ENCODE measurements at places on chromosomes 4 and X. TPM values are rescaled to one million over a fixed set of nuclear protein-coding genes. Genes with fewer than 3 reads are reported as not detected.

DNA sequence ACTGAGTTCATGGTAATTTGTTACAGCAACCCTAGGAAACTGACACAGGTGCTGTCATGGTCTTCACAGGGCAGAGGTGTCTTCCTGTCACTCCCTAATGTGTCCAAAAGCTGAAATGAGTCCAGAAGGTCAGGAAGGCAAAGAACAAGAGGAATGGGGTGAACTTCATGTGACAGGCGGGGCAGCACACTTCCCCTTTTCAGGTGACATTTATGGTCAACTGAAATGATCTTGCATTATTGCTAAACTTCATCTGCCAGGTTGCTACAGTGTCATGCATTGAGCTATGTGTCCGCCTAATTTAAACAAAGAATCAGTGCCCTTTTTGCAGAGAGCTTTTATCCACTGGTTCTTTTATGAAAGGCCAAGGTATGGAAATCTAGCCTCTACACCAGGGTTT, 15.9 kb upstream of the CCDC149 start:
- DNase-seq, result no peak

GRCh38 chrX:56757327-56757726, 28.3 kb downstream of the NBDY start:
- DNase-seq, result no peak

- no peak for DNase-seq
Measured at GRCh38 chrX:17005712-17006368, 59.4 kb downstream of the REPS2 start.

DNA sequence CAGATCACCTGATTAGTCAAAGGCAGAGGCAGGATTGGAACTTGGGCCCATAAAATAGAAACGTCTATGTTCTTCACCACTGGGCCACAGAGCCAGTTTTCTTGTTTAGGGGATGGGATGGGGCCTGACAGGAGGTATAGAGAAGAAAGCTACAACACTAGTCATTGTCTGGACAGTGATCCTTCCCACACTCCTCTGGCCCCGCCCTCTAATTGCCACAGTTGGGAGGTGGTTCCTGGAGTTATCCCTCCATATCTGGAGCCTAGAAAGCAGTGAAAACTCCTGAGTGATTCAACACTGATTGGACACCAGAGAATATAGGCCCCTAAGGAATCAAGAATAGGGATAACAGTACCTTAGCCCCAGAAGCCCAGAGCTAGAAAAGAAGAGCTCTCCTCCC, 22.9 kb downstream of the RASL11B start:
- no peak for DNase-seq

DNA sequence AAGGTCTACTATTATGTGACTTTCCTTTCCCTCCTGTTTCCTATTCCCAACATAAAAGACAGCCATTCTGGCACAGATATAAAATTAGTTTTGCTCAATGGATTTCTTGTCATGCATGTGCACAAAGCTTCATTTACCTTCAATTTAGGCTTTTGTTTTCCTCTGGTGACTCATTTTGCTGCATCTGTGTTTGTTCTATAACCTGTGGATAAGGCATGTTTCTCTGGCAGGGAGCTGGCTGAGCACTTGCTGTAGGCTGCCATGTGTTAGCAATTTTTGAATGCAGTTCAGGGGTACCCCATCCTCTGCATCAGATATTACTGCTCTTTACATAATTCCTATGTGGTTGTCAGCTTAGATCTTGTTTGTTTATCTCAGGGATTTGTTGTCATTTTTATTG, 202.8 kb upstream of the GRID2 start:
- no peak for DNase-seq

DNA sequence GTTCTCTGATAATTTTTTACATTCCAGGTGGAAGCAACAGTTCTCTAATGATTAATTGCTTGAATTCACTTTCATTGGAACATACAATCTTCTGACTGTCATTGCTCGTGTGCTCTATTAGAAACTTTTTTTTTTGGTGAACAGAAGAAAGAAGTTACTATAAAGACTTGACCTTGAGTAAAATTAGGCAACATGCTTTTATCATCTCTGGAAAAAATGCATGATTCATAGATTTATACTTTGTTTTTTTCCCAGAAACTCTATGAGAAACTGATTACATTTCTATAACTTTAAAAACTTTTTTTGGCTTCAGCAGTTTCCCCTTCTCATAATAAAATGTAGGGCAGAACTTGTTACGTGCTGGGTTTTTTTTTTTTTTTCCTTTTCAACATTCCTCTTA, 167.6 kb downstream of the ARHGAP10 start:
- DNase-seq, result no peak

DNA sequence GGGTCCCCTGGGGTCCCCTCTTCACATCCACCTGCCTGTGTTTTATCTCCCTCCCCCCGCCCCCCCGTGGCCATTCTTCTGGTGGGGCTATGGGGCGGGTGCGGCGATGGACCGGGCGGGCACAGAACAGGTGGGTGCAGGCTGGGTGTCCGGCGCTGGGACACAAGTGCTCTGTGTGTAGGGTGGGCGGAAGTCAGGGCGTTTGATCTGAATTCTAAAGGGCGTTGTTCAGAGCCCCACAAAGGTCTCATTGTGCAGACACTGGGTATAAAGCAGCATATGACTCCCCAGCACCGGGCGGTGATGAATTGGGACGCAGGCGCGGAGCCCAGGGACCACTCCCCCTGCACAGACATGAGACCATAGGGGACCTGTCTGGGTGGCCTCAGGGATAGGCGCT, at the start of gene GJB1:
Gene GJB1 (plus strand): TSS at position 296 of the 400 bp plus-strand sequence. CDS start 484 bp downstream, outside the sequence.
- DNase-seq, result no peak

DNA sequence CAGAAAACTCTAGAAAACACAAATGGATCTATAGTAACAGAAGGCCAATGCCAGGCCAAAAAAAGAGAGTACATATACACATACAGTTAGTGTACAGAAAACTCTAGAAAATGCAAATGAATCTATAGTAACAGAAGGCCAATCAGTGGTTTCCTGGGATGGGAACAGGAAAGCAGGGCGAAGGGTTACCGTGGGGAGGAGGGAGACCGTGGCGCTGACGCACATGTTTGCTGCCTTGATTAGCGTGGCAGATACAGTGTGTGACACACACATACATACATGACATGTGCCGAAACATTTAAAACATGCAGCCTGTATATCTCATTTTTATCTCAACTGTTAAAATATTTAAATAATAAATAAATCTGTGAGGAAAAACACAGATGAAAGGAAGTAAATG, 14.7 kb downstream of the GAK start:
- DNase-seq, result no peak

- DNase-seq, result no peak
Measured at GRCh38 chr4:5757536-5757935, 46.5 kb downstream of the EVC start.

DNA sequence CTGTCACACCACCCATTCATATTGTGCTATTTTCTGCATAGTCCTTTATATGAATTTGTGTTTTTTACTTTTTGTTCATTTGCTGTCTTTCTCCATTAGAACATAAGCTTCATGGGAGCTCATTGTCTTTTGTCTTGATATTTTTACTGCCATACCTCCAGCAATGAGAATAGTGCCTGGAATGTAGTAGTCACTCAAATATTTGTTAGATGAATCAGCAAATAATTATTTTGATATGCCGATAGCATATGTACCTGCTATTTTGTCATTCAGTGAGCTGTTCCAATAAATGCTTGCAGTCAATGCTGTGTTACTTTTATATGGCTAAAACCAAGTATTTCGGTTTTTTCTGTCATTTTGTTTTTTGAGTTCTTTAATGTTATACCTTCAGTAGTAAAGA, 43.5 kb upstream of the SLC25A31 start:
- DNase-seq, result no peak

GRCh38 chr4:111126340-111126739, 503.5 kb upstream of the PITX2 start:
- DNase-seq, result no peak

- DNase-seq, result no peak
Measured at GRCh38 chrX:107565015-107565414, 63.3 kb upstream of the PRPS1 start.

- no peak for DNase-seq
Measured at GRCh38 chrX:57138674-57139073, 1.5 kb upstream of the SPIN2A start.

DNA sequence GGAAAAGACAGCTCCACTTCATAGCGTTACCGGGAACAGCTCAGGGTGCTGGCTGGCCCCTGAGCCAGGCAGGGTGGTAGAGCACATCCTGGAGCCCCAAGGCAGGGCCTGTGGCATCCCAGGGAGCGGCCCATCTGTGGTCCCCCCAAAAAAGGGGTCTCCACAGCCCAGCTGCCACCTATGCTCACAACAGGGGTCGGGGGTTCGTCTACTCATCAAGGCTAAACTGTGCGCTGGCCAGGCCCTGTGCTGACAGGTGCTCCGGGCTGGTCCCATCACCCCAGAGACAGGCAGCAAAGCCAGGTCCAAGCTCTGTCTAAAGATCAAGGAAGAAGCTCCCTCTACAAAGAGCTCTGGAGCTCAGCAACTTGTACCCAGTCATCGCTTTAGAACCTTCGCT, 77.9 kb downstream of the DCTD start:
- DNase-seq, result no peak

DNA sequence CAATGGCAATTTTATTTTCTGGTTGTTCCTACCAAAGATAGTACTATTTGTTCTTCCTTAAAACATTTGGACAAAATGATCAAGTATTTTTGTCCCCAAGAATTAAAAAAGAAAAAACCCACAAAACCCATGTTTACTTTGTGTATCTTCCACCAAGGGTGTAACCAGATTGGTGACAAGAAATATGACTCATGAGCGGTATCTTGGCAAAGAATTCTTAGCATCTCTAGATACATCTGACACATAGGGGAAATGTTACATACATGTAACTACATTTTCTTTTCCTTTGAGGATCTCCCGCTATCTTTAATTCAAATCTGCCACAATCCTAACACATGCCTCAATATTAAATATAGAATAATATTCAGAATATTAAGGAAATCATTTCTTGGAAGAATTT, 78.7 kb downstream of the WDFY3 start:
- DNase-seq, result no peak

DNA sequence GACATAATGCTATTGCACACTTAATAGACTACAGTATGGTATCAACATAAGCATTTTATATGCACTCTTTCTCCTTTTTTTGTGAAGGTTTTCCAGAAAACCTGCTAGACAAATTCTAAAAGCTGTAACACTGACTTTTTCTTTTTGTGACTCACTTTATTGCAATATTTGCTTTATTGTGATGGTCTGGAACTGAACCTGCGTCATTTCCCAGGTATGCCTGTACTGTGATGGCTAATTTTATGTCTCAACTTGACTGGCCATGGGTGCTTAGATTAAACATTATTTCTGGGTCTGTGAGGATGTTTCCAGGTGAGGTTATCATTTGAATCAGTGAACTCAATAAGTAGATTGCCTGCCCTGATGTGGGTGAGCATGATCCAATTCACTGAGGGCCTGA, 35.5 kb upstream of the LAMP2 start:
- no peak for DNase-seq

GRCh38 chr4:7330811-7331681, 103.7 kb downstream of the PSAPL1 start:
- no peak for DNase-seq

DNA sequence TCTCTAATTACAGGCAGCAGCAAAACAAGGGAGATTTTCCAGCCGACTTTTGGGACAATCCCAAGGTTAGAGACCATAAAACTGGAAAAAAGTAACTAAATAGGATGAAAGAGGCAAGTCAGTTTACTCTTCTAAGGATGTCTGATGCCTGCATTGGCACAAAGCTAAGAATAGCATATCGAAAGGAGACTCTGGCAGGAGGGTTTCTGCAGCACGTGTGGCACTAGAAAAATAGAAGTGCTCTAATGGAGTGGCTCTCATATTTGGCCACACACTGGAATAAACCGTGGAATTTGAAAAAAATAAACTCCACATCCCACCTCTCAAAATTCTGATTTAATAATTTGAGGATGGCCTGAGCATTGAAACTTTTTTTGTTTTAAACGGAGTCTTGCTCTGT, 77.2 kb upstream of the ARSJ start:
- no peak for DNase-seq

GRCh38 chr4:139559687-139560086, 3.7 kb upstream of the SETD7 start:
- DNase-seq, result no peak

DNA sequence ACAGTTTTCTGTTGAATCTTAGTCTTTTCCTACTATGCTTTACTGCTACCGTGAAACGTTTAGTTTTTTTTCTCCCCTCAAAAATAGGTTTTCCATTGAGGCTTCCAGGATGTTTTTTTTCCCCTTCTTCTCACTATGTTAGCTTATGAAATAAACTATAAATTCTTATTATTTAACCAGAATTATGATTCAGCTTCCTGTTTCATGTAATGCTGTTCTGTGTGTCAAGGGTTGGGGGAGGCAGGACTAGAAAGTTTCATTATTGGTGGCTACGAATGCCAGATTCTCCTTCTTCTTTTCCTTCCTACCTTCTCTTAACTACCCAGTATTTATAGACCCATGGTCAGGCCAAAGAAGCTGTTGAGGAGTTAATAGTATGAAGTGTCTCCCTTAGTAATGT, 11.8 kb downstream of the CLCN5 start:
- no peak for DNase-seq

- peak; percentile 45 for DNase-seq
Measured at GRCh38 chr4:123783921-123784320, 387.3 kb downstream of the SPRY1 start.

GRCh38 chr4:84498203-84498934, 723 bp downstream of the NKX6-1 start:
- no peak for DNase-seq

DNA sequence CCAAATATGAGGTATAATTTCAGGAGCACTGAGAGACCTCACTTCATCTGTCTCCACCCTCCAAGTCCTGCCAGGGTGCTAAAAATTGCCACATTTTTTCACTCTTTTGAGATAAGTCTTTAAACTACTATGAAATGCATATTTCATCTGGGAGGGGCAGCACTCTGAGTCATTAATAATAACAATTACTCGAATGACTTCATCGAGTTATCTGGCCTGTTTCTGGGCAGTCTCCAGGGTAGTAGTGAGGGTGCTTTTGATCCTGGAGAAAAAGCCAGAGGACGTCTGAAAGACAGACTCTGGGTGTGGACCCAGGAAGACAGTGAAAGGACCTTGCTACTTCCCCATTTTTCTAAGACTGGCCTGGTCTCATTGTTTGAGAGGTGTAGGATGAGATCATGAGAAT, 42.3 kb upstream of the SRD5A3 start:
- no peak for DNase-seq

CCDC149 gene
- polyA plus RNA-seq, result 9.5 TPM

DDX53 gene
- not detected for polyA plus RNA-seq

CFAP47 gene
- polyA plus RNA-seq, result not detected

PABPC1L2B gene
- polyA plus RNA-seq, result not detected

FHIP1A gene
- 7.5 TPM for polyA plus RNA-seq

POLN gene
- 1.6 TPM for polyA plus RNA-seq

GBA3 gene
- 0.48 TPM for polyA plus RNA-seq

Measured in muscle of back (tissue), 13 donors.